ENCODE measurements at places on chromosomes 11 and 22. TPM values are rescaled to one million over a fixed set of nuclear protein-coding genes. Genes with fewer than 3 reads are reported as not detected.

The IRF7 gene
- 30.9 TPM for total RNA-seq

The NPAS4 gene
- total RNA-seq: 7.0 TPM

The BIRC3 gene
- total RNA-seq: 19.3 TPM

The SRSF8 gene
- 40.5 TPM for total RNA-seq

The MIEF1 gene
- total RNA-seq: 15.5 TPM

The MRGPRE gene
- total RNA-seq: not detected

The MUC5AC gene
- not detected for total RNA-seq

The APOL6 gene
- total RNA-seq: 19.0 TPM

The LRP4 gene
- 8.6 TPM for total RNA-seq

The CEND1 gene
- total RNA-seq: not detected

The LSP1 gene
- total RNA-seq: 45.2 TPM

The PHLDA2 gene
- 7.1 TPM for total RNA-seq

The C11orf52 gene
- total RNA-seq: 2.7 TPM

The EMSY gene
- 25.1 TPM for total RNA-seq

The SPATA19 gene
- not detected for total RNA-seq

The GLYATL2 gene
- not detected for total RNA-seq

The ZP1 gene
- total RNA-seq: not detected

The MAP6 gene
- 13.8 TPM for total RNA-seq

The DEUP1 gene
- not detected for total RNA-seq

The SYCE3 gene
- not detected for total RNA-seq

The MYEOV gene
- total RNA-seq: 0.52 TPM

The TSKU gene
- 27.5 TPM for total RNA-seq

The MAJIN gene
- total RNA-seq: not detected

The CHRNA10 gene
- 4.0 TPM for total RNA-seq

The OR2AG1 gene
- total RNA-seq: not detected

The YAP1 gene
- total RNA-seq: 215 TPM

The OR8D1 gene
- total RNA-seq: not detected

The P2RY6 gene
- total RNA-seq: 6.1 TPM

The PAMR1 gene
- 2.3 TPM for total RNA-seq

The SLC22A6 gene
- not detected for total RNA-seq

The PLA2G3 gene
- total RNA-seq: not detected

The PGGHG gene
- 61.6 TPM for total RNA-seq

The GP1BB gene
- 3.6 TPM for total RNA-seq

The SPDYC gene
- total RNA-seq: not detected

The FGF4 gene
- not detected for total RNA-seq

The IGF2 gene
- 83.5 TPM for total RNA-seq

The KCNQ1 gene
- total RNA-seq: 11.5 TPM

The OR8K3 gene
- not detected for total RNA-seq

The SOX10 gene
- 2.6 TPM for total RNA-seq

The RASGRP2 gene
- 44.7 TPM for total RNA-seq

The PATE2 gene
- not detected for total RNA-seq

The TTLL1 gene
- 5.9 TPM for total RNA-seq

The OR4S1 gene
- not detected for total RNA-seq

The SLC5A1 gene
- total RNA-seq: not detected

The KCNQ1OT1 gene
- total RNA-seq: 2.3 TPM

The ACAT1 gene
- total RNA-seq: 70.5 TPM

The LDHAL6A gene
- not detected for total RNA-seq

The CD3E gene
- total RNA-seq: 5.2 TPM

The GLB1L2 gene
- 1.5 TPM for total RNA-seq

The SLC22A12 gene
- not detected for total RNA-seq

The HTR3A gene
- not detected for total RNA-seq

The RIMBP3B gene
- 0.66 TPM for total RNA-seq
